ENCODE measurements at places on chromosomes 12 and 14. TPM values are rescaled to one million over a fixed set of nuclear protein-coding genes. Genes with fewer than 3 reads are reported as not detected.

MYF6 gene
- 0.74 TPM for total RNA-seq

GPR84 gene
- total RNA-seq: not detected

KRT2 gene
- not detected for total RNA-seq

TBX5 gene
- total RNA-seq: not detected

ITGB7 gene
- total RNA-seq: 0.25 TPM

TESPA1 gene
- total RNA-seq: under 0.01 TPM

OR4M1 gene
- not detected for total RNA-seq

JAG2 gene
- 27.8 TPM for total RNA-seq

PLCZ1 gene
- total RNA-seq: 0.25 TPM

SLC38A1 gene
- total RNA-seq: 207 TPM

IL31 gene
- not detected for total RNA-seq

ADAM21 gene
- not detected for total RNA-seq

TSPAN8 gene
- total RNA-seq: 0.25 TPM

CNTN1 gene
- total RNA-seq: 376 TPM

FUT8 gene
- 128 TPM for total RNA-seq

ARHGEF40 gene
- total RNA-seq: 15.0 TPM

SLC17A8 gene
- 2.0 TPM for total RNA-seq

ACOT6 gene
- not detected for total RNA-seq
